ENCODE measurements at places on chromosomes 6 and 20.

GRCh38 chr6:100833972-100834574 is 47.1 kb downstream of the ASCC3 start:
- no peak for DNase-seq

DNA sequence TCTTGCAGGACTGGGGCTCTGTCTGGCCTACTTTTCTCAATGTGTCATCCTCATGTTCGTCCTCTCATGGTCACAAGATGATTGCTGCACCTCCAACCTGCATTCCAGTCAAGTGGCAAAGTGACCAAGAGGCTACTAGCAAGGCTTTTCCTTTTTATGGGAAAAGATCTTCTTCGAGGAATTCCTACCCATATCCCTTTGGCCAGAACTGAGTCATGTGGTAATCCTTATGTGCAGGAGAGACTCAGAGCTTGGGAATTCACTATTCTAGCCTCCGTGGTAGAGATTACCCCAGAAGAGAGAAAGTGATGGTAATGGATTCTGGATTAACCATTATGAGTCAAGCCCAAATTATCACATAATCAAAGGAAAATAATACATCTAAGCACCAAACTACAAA is 162.7 kb downstream of the KCNQ5 start:
- no peak for DNase-seq

- no peak for DNase-seq
Observed at GRCh38 chr20:45283551-45284057, 23.0 kb upstream of the RBPJL start.

DNA sequence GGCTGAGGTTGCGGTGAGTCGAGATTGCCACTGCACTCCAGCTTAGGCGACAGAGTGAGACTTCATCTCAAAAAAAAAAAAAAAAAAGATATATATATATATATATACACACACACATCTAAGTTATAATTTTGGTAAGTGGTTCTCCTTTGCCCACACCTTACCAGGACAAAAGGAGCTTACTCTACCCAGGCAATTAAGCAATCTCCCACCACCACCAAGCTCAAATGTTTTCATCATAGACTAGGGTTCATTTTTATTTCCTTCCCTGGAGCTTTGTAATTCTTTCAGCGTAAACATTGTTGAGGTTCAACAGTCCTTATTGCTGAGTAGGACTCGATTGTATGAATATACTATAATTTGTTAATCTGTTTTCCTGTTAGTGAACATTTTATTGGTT is 23.5 kb downstream of the AMD1 start:
- no peak for DNase-seq

GRCh38 chr20:18857640-18858039 is 44.1 kb downstream of the SCP2D1 start:
- DNase-seq, result no peak

DNA sequence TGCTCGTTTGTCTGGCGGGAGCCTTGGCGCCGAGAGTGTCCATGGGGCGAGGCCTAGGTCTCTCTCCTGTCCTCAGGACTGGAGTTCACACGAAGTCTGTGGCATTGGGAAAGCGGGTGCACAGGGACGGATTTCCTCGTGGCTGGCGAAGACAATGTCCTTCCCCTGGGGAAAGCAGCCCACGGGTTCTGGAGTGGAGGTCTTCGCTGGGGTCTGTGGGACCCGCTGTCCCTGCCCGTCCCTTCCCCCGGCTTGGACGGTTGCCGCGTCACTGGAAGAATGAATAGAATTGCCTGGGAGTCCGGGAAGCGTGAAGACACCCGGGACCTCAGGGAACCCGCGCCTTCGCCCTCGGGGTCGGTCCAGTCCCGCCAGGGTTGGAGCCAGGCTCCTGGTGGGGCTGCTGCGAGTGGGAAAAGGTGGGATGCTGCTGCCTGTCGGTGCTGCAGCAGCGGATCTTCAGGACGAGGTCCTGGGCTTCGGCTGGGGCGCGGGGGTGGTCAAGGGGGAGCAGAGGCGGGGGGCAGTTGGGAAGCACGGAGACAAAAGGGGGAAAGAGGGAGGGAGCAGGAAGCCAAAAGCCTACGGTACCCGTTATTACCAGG is 441.8 kb upstream of the DEFB115 start:
- no peak for DNase-seq

- no peak for DNase-seq
Observed at GRCh38 chr6:15147827-15148226, 98.0 kb upstream of the JARID2 start.

DNA sequence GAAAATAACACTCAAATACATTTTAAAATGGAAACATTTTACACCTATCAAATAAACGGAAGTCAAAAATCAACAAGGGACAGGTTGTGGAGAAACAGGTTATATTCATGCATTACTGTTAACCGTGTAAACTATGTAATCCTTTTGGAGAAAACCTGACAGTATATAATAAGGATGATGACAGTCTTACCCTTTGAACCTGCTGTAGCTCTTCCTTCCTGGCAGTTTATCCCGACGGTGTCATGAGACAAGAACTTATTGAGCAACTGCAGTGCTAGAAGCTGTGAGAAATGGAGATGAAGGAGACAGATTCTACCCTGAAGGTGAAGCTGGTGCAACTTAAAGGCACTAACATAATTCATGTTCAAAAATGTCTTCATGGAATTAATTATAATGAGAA is 76.7 kb downstream of the PLEKHG1 start:
- DNase-seq, result no peak

DNA sequence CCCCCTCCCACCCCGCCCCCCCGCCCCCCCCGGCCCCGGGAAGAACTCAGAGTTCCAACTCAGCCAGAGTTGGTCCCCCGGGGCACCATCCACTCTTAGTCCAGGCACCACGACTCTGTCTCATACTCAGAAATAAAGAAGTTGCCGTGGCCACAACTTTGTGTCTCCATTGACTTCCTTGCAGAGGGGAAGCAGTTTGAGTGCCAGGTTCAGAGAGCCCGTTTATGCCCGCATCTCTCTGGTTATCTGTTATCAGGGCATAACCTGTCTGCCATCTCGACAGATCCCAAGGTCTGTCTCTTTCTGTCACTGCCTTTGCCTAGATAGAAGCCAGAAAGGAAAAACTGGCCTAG is 605 bp downstream of the CDC5L start:
- DNase-seq, result no peak

DNA sequence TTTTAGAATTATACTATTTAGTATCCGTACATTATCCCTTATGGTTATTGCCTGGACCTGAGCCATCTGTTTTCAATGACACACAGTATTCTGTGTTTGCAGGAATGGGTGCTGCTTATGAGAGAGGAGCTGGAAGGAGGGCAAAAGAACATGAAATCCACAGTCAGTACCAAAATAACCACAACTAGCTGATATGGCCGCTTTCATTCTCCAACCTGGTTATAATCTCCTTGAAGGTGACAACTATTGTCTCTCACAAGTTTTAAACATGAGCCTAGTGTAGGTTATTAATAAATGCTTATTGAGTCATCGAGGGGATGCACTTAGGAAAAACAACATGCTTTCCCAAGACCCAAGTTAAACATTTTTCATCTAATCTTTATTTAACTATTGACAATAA is 356.6 kb downstream of the BMP2 start:
- no peak for DNase-seq

GRCh38 chr6:155548576-155548975 is 92.9 kb upstream of the NOX3 start:
- no peak for DNase-seq

GRCh38 chr6:132760256-132760655 is 2.6 kb upstream of the VNN2 start:
- DNase-seq, result no peak

DNA sequence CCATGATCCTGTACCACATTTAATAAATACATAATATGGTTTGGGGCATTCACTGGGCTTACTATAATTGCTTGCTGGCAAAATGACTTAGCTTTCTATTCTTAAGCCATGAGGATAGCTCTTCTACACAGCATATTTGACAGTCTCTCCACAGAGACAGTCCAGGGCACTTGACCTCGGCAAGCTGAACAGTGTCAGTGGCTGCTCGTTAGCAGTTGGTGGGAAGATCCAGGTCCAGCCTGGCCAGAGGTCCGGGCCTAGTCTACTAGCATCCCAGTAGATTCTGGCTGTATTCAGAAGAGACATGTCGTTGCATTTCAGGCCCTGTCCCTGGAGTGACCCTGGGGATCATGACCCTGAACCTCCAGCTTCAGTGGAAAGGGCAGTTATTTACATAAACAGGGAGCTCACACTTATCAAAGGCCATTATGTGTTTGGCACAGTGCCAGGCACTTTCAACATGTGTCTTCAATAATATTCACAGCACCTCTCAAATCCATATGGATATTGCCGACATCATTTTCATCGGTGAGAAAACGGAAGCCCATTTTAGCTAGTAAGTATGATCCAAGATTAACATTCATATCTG is 139.0 kb downstream of the IMPG1 start:
- DNase-seq, result no peak

GRCh38 chr20:32819992-32820697 is 391 bp downstream of the MAPRE1 start:
- peak; percentile 84 for DNase-seq

DNA sequence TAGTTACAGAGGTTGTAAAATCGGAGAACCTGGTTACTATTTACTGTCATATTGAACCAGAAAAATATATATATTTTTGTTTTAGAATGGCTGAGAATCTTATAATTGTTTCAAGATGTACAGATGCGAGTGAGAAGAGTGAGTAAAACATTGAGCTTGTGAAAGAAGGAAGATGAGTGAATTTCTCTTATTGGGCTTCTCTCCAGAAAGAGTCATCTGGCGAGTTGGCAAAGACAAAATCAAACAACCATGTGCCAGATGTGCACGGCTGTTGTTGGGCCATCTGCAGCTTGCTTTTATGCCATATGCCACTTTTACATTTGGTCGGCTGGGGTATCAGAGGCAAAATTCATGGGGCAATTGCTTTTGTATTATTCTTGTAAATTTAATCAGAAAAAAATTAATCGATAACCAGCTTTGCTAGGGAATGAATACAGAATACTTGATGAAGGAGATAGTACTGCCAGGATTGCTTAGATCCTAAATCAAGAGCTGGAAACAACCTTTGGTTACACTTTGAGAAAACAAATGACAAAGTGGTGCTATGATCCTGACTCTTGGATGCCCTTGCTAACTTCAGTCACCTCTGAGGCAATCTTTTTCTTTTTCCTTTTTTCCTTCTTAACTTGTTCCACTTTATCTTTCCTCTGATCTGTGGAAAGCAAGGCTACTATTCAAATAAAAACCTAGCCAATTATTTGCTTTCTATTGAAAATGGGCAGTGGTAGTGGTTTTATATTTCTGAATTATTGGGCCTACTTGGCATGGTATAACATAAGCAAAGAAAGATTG is 97.1 kb upstream of the GRIK2 start:
- no peak for DNase-seq

DNA sequence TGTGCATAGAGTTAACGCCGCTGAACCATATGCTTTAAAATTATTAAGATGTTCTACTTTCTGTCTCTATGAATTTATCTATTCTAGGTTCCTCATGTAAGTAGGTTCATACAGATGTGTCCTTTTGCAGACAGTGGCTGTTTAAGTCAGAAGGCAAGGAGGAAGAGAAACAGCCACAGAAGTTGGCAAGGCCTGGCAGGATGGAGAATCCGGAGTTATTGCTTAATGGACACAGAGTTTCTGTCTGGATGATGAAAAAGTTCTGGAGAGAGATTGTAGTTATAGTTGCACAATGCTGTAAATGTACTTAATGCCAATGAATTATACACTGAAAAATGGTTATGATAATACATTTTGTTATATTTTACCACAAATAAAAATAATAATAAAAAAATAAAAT is 283.6 kb upstream of the CNR1 start:
- no peak for DNase-seq

GRCh38 chr6:167296293-167296690 is 5.2 kb downstream of the UNC93A start:
- DNase-seq, result no peak
